NCI-H345 (cell line): ENCODE measurements at places on chromosomes 6 and 20.

- no peak for DNase-seq
These were observed 142.8 kb upstream of the PTPRK start for GRCh38 chr6:128663238-128663637.

GRCh38 chr6:53910834-53911233 is 116.0 kb downstream of the LRRC1 start:
- no peak for DNase-seq

DNA sequence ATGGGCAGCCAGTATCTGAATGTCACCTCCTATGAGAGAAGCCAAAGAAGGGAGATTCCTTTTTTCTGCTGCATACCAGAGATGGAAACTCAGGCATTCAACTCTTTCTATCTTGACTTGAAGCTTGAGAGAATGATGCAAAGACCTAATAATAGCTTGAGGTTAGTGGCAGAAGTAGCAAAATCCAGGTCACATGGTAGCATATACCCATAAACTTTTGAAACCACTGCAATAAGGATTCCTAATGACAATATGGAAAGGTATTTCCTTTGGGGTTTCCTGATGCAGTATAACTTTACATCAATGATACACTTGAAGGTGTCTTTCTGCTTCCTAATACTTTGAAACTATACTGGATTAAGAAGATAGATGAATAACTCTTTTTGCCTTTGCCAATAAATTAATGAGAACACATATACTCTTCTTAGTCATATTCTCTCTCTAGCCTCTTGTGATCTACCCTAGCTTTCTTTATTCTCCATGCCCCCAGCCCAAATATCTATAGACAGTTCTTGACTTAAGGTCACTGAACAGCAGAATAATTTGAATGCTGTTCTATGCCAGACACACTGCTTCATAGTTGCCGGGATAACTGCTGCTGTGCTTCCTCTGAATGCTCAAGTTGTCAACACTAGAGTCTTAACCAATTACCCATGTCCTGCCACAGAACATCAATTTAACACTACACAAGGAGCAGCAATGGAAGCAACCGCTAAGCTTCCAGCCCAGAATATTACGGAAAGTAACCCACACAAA is 155.5 kb upstream of the SIM1 start:
- no peak for DNase-seq

- peak; percentile 13 for DNase-seq
These were observed 61.0 kb downstream of the NUDT3 start for GRCh38 chr6:34331371-34332050.

GRCh38 chr6:168999392-168999791 is 254.3 kb downstream of the THBS2 start:
- no peak for DNase-seq

- DNase-seq, result no peak
These were observed 120.4 kb upstream of the RIPOR2 start for GRCh38 chr6:25056130-25056529.

- peak; percentile 21 for DNase-seq
These were observed 25.2 kb downstream of the PACSIN1 start for GRCh38 chr6:34491091-34491430.

GRCh38 chr6:17473554-17473953 is 80.2 kb downstream of the CAP2 start:
- peak; percentile 24 for DNase-seq

DNA sequence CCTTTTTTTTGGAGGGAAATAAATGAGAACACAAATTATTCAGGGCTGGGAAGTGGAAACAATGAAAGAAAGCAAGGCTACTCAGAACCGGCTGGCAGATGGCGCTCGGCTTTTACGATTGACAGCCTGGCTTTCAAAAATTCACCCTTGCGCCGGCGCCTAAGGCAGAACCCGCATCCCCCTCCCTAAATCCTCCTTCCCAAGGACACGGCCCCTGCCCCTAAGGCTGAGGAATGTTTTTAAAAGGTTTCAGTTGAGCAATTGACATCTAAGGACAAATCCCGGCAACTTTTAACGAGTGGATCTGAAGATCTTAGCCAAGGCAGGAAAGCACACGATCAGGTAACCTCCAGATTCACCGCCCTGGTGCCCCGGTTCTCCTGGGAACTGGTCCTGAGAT is 16.3 kb downstream of the GNAS start:
- DNase-seq, result no peak

DNA sequence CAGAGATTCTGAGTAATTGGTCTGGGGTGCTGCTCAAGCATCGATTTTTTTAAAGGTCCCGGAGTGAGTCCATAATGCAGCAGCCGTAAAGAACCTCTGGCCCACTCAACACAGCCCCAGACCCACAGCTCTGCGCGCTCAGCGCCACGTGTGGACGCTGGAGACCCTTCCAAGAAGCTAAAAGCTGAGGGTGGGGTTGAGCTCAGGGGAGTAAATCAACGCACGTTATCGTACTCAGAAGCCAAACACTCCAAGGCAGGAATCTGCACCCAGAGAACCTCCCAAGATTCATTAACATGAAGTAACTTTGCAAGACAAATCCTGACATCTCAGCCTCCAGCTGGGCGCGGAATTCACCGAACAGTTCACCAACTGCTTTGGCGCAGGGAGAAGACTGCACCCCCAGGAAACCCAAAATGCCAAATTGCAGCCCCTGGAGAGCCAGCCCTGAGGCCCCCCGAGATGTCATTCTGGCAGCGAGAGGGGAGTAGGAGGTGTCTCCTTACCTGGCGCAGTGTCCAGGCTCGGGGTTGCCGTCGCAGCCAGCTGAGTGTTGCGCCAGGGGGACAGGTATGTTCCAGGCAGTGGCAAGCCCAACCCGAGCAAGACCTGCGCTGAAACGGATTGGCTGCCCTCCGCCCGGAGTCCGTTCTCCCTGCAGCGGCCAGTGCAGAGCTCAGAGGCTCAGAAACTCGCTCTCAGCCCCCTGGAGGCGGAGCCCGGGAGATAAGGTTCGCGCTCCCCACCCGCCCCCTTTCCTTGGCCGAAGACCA is at the start of gene COL21A1:
COL21A1 (minus strand) TSS at position 700 of the 773 bp plus-strand sequence. CDS start 64,962 bp downstream, outside the sequence.
- DNase-seq, result peak; percentile 55

DNA sequence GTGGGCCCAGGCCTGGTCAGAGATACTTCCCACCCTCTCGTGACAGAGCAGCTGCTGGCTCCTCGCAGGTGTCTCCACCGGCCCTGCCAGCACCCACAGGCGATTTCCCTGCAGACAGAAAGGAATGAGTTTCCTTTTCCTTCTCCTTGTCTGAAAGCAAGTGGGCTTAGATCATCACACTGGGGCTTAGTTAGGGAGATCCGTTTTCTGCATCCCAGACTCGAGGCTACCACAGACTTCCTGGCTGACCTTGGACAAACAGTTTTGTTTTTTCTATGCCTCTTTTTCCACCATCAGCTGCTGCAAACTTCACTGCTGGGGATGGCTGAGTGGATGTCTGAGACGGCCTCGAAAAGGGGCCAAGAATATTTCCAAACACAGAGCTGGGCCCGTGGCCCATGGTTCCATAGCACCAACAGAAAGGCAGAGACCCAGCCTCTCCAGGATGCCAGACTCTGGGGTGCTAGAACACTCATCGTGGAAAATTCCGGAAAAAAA is 86.5 kb downstream of the BANF2 start:
- DNase-seq, result no peak

DNA sequence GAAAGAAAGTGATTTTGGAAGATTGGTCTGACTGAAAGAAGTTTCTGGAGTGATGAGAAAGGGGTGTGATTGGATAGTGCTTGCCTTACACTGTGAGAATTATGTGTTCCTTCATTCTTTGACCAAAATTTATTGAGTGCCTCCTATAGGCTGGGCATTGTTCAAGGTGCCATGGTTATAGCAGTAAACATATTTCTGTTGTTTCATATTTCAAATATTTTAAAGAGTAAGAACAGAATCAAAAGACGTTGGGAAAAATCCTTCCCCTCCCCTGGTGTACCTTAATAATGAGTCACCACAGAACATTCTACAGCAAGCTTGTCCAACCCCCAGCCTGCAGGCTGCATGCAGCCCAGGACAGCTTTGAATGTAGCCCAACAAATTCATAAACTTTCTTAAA is 78.6 kb downstream of the GCLC start:
- DNase-seq, result no peak

GRCh38 chr6:90663873-90664272 is 77.0 kb upstream of the MAP3K7 start:
- no peak for DNase-seq

DNA sequence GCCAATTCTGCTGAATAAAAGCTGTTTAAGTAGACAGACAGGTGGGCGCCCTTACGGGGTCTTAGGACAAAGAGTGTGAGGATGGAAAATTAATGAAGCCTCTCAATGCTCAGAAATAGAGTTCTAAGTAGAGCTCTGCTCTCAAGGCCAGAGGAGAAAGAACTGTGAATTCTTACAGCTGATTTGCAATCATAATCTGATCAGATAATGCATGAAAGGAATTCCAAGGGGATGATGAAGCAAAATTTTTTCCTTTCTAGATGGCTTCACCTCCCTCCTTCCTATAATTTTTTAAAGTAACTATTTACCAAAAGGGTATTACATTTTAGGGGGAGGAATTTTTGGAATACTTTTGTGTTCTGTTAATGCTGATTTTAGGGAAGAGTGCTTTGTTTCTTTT is 308.1 kb upstream of the HS3ST5 start:
- no peak for DNase-seq

DNA sequence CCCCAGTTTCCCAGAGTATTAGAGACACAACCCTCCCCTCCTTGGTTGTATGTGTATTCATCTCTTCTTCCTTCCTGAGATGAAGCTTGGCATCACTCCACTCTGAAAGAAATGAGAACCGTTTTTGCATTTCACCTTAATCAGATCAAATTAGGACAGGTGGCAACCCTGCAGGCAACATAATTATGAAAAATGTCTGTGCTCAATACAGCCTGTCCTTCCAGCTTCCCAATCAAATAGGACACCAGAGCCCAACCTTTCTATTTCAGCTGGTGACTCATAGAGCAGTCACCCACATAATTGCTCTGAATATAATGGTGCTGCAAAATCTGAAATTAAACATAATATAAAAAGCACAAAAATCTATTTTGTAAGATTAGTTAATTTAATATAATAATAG is 310.2 kb upstream of the AGPAT4 start:
- no peak for DNase-seq

DNA sequence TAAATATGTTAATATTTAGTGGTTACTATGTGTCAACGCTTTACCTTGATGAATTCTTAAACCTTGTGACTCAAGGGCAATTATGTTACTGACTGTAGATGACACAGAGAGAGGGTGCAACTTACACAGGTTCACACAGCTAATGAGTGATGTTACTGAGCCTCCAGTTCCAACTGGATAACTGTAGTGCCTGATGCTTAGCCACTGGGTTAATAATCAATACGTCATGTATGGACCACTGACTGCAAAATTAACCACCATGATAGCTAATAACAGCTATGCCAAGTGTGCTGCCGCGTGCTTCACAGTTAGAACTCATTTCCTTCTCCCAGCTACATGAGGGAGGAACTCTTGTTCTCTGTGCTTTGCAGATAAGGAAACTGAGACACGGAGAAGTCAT is 45.4 kb downstream of the SIRPA start:
- DNase-seq, result no peak

DNA sequence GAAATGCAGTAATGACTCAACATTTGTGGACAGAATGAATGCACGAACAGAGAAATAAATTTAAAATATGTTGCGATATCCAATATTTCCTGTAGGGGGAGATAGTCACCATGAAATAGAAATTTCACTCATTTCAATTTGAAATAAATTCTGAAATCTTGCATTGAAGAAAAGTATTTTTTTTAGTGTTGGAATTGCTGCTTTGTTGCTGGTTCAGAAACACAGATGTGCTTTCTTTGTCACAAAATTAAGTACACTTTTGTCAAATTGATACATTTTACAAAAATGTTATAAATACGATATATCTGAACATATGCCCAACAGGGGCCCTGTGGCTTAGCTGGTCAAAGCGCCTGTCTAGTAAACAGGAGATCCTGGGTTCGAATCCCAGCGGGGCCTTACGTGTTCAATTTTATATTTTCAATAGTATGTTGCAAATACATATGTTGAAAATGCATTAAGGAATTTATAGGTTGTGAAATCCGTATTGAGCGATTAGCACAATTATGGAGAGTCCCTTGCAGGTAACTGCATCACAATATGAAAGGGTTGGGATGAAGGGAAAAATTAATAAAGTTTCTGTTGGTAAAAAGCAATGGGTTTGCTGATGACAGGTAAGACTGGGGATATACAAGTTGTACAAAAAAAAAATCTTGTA is 85.4 kb upstream of the PRSS16 start:
- peak; percentile 51 for DNase-seq

DNA sequence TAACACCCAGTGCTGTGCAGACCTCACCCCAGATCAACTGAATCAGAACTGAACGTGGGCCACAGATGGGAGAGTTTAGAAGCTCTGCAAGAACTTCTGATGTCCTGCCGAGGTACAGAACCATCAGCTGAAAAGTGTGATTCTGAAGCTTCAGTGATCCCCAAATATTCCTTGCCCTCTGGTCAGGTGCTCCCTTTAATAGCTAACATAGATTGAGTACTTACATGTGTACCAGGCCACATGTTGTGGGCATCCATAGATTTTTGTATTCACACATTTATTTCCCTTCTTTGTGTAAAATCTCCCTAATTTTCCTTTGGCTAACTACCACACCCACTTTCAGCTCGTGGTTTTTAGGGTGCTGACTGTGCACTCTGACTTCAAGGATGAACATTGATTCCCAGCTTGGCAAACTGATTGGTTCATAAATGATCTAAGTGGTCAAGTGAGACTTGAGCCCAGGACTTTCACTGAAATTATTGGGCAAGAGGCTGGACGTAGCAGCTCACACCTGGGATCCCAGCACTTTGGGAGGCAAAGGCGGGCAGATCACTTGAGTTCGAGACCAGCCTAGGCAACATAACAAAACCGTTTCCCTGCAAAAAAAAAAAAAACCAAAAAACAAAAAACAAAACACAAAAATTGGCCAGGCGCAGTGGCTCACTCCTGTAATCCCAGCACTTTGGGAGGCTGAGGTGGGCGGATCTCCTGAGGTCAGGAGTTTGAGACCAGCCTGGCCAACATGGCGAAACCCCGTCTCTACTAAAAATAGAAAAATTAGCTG is 162.2 kb downstream of the BCAS1 start:
- DNase-seq, result no peak

GRCh38 chr6:44257025-44257752 is at the start of gene SLC35B2:
TSS of gene SLC35B2 (minus strand) at chr6:44257528. CDS start at chr6:44257410, 118 bp downstream.
- peak; percentile 81 for DNase-seq

- DNase-seq, result peak; percentile 59
These were observed 8.4 kb upstream of the STK35 start for GRCh38 chr20:2093159-2093781.

DNA sequence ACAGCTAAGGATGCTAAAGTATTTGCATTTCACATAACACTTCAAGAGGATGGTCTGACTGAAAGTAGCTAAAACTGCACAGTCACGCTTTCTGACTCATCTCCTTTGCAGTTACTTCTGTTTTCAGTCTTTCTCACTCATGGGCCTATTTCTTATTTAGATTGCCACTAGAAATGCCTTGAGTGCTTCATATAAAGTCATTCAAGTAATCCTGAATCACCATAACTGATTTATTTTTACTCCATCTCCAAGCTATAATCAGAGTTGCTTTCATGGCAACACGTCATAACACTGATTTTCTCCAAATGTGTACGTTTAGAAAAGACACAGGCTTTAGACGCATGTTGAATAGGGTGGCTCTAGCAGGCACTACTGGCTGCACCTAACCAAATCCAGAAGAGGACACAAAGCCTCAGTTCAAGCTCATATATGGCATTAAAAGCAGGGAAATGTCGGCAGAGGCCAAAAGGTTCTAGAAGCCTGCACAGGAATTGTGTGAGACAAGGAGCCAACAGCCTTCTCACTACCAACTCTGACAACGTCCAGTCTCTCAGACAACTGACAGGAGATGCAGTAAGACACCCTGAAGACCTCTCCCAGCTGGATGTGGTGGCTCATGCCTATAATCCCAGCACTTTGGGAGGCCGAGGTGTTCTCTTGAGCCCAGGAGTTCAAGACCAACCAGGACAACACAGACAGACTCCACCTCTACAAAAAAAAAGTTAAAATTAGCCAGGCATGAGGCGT is 64.1 kb upstream of the BEND6 start:
- no peak for DNase-seq
